CD8-positive, alpha-beta memory T cell (primary cell): ENCODE measurements at places on chromosomes 6 and 20.
A peak's percentile ranks its signal among the peaks of the same experiment; 100 is the strongest.

DNA sequence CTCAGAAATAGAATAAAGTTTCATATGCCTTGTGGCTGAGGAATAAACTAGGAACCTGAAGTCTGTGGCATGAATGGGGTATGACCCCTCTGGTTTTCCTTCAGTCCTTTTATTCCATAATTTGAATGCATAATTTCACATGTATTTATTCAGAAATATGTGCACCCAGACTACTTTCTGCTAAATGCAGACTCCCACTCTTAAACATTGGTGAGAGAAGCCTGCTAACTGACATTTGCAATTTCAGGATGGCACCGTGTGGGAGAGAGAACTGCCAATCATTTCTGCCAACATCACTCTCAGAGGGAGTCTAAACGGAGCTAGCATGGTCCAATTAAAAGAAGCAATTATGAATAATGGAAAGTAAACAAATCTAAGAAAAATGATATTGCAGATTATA lies 141.3 kb downstream of the ADGRB3 start:
- no peak for DNase-seq

- no peak for DNase-seq
Measured at GRCh38 chr6:85975957-85976356, 333.3 kb upstream of the SYNCRIP start.

DNA sequence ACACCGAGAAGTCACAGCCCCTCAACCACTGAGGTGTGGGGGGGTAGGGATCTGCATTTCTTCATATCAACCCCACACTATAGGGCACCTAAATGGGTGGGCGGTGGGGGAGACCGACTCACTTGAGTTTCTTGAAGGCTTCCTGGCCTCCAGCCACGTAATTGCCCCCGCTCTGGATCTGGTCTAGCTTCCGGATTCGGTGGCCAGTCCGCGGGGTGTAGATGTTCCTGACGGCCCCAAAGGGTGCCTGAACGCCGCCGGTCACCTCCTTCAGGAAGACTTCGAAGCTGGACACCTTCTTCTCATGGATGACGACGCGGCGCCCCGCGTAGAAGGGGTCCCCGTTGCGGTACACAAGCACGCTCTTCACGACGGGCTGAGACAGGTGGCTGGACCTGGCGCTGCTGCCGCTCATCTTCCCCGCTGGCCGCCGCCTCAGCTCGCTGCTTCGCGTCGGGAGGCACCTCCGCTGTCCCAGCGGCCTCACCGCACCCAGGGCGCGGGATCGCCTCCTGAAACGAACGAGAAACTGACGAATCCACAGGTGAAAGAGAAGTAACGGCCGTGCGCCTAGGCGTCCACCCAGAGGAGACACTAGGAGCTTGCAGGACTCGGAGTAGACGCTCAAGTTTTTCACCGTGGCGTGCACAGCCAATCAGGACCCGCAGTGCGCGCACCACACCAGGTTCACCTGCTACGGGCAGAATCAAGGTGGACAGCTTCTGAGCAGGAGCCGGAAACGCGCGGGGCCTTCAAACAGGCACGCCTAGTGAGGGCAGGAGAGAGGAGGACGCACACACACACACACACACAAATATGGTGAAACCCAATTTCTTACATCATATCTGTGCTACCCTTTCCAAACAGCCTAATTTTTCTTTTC lies at the start of gene DCDC2:
Gene DCDC2, minus strand, starts transcription at position 724 of the 883 bp plus-strand sequence. Its CDS starts 309 bp downstream, at position 415.
- DNase-seq = peak; percentile 5

- DNase-seq = no peak
Measured at GRCh38 chr6:125584468-125584939, 164.9 kb upstream of the HEY2 start.

- DNase-seq = no peak
Measured at GRCh38 chr6:160962835-160963623, 28.5 kb upstream of the MAP3K4 start.

GRCh38 chr20:9916761-9917160 lies 77.9 kb upstream of the PAK5 start:
- DNase-seq = no peak

GRCh38 chr6:168515376-168515775 lies 74.4 kb downstream of the SMOC2 start:
- DNase-seq = no peak

GRCh38 chr6:83216806-83217205 lies 23.6 kb downstream of the RWDD2A start:
- no peak for DNase-seq

- DNase-seq = no peak
Measured at GRCh38 chr20:20887593-20888265, 175.3 kb upstream of the RALGAPA2 start.

DNA sequence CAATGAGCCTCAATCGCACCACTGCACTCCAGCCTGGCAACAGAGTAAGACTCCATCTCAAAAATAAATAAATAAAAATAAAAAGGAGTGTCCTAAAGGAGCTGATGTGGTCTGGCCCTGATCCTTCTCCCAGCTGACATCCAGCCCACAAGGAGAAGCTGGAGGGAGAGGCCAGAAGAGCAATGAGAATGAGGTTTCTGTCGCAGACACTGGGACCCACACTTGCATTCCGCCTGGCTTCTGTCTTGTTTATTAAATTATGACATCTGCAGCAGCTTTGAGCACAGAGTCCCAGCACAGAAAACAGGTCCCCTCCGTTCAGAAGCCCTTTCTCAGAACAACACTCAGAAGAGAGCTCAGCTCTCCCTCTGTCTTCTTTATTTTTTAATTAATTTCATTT lies 10.3 kb upstream of the E2F1 start:
- no peak for DNase-seq

DNA sequence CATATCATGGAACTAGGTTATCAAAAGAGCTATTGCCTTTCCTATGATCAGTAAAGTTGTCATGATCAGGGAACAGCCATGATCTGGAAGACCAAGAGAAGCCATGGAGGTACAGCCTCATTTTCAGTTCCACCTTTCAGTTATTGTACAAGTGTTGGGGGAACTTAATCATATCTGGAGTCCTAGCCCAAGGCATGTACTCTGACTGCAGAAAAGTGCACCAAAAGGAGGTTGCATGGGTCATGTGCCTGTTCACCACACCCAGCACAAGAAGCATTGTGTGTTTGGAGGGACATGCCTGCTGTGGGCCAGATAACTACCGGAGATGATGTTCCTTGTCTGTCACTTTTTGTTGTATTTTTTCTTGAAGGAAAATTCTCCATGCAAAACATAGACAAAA lies 185.8 kb upstream of the MAN1A1 start:
- no peak for DNase-seq

GRCh38 chr6:28105245-28105639 lies 19.2 kb upstream of the ZSCAN16 start:
- DNase-seq = no peak

DNA sequence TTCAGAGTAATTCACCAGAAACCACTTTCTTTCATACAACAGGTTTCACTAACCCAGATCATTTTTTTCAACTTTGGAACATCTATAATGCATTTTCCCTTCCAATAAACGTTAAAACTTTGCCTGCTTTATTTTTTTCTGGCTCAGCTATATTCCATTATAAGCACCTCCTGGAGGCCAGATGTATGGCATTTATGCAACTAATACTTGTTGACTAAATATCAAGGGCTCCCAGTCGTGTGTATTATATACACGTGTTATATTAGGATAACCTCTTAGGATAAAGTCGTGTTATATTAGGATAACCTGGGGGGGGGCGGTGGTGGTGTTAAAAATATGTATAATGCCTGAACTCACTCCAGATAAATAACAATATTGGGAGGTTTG lies 6.7 kb downstream of the OPN5 start:
- no peak for DNase-seq

DNA sequence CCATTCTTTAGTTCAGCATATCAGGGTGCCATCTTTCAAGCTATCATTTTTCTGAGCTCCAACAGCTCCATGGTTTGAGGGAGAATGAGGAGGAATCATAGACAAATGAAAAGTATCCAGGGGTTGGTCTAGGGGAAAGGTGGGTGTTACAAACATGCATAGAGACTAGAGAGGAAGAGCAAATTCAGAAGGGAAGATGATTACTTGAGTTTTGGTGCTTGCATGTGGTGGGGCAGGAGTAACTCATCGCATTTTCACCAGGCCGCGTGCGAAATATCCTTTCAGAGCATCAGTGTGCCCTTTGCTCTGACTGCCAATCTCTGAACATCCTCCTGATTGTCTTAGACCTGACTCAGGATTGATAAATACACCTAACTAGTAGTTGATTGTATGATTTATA lies 7.7 kb upstream of the BICRAL start:
- no peak for DNase-seq

DNA sequence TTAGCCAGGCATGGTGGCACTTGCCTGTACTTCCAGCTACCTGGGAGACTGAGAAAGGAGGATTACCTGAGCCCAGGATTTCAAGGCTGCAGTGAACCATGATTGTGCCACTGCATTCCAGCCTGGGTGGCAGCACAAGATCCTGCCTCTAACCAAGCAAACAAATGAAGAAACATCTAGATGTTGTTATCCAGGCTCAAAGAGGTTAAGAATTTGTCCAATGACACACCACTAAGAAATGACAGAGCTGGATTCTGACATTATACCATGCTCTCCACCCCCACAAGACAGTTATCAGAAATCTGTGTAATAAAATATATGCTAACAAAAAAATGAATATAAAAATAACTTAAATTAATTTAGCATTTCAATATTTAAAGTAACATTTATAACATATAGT lies 925.5 kb upstream of the SLC35B3 start:
- DNase-seq = no peak

- no peak for DNase-seq
Measured at GRCh38 chr6:25302151-25302550, 23.0 kb downstream of the CARMIL1 start.

DNA sequence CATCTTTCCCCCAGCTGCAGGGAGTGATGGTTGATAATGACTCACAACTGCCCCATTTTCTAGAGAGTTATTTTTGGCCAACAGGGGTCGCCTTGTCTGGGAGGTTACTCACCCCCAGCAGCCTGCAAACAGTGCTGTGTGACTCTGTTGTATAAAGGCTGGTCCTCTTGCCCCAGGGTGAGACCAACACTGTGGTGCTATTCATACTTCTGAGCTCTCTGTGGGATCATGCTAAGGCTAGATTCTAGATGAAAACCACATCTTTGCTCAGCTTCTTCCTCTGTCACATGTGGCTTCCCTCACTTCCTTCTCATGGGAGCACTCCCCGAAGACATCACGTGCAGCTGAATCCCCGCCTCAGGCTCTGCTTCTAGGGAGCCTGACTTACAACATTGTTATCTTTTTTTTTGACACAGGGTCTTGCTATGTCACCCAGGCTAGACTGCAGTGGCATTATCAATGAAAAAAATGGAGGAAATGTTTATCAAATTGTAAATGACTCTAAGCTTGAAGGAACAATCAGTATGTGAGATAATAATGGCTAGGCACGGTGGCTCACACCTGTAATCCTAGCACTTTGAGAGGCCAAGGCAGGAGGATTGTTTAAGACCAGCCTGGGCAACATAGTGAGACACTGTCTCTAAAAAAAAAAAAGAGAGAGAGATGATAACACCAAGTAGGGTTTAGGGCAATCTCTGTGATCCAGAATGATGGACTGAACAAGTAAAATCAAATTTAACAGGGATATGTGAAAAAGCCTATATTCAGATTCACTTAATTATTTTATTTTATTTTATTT lies 55.7 kb upstream of the SLC23A2 start:
- peak; percentile 72 for DNase-seq

- DNase-seq = no peak
Measured at GRCh38 chr6:41200901-41201763, at the start of gene TREML2. Gene TREML2, minus strand, starts transcription at chr6:41201149. Its CDS starts 141 bp downstream, at chr6:41201008.

GRCh38 chr20:46954490-46955038 lies 59.9 kb downstream of the EYA2 start:
- DNase-seq = no peak

DNA sequence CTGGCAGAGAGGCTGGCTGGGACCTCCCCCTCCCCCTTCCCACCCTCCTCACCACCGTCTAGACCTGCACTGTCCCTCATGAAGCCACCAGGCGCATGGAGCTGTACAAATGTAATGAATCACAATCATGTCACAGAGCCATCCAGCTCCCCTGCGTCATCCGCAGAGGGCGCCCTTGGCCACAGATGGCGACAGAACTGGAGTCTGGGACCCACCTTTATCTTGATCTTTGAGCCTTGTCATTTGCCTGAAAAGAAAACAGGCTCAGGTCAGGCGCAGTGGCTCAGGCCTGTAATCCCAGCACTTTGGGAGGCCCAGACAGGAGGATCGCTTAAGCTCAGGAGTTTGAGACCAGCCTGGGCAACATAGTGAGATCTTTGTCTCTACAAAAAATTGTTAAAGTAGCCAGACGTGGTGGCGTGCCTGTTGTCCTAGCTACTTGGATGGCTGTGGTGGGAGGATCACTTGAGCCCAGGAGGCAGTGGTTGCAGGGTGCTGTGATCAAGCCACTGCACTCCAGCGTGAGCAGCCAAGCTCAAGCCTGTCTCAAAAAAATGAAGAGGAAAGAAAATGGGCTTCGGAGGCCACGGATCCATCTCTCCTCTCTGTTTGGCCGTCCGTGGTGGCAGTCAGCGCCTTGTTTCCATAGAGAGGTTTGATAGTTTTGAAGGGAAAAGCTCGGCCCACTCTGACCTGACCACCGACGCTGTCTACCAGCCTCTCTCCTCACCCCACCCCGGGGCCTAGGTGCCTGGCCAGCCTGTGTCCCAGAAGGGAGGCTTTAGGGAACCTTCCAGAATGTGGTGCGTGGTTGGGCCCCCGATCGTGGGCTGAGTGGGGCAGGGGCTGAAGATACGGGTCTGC lies 6.2 kb downstream of the COL9A3 start:
- no peak for DNase-seq

GRCh38 chr20:25408890-25409289 lies 1.4 kb downstream of the GINS1 start:
- no peak for DNase-seq

DNA sequence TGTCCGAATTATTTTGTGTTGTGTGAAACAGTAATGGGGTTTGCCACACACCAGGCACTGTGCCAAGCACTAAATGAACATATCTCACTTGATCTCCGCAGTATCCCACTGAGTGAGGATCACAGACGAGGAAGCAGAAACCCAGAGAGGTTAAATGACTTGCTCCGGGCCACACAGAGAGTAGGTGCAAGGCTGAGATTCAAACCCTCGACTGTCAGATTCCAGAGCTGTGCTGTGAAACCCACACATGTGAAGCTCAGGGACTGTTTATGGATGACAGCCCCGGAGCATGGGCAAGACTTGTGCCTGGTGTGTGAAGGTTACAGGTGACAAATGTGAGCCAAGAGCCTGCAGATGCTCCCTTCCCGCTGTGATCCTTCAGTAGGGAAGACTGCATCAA lies 87.8 kb upstream of the SIRPA start:
- no peak for DNase-seq

DNA sequence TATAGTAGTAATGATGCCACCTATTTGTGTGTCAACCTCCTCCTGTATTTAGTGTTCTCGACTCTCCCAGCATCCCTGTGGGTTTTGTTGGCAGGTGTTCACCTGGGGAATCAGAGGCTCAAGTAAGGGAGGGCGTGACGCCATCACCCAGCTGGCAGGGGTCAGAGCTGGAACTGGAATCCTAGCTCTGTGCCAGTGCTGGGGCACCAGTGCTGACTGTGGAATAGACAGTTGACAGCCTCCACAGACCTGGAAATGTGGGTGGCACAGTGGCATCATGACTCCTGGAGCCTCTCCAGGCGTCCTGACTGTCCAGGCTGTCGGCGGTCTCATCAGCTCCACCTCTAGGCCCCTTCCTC lies 102.8 kb downstream of the SYCP2 start:
- DNase-seq = no peak

GRCh38 chr6:48032151-48032550 lies 78.8 kb downstream of the PTCHD4 start:
- DNase-seq = no peak

- no peak for DNase-seq
Measured at GRCh38 chr6:16659466-16660156, 101.6 kb downstream of the ATXN1 start.
